ENCODE measurements at places on chromosomes 12 and 14. TPM values are rescaled to one million over a fixed set of nuclear protein-coding genes. Genes with fewer than 3 reads are reported as not detected.

CCDC198 gene
- total RNA-seq: 3.3 TPM

AREL1 gene
- total RNA-seq: 28.5 TPM

ACSS3 gene
- total RNA-seq: 0.07 TPM

DHRS4L2 gene
- total RNA-seq: 33.4 TPM

RNU4-1 gene
- total RNA-seq: not detected

FLRT2 gene
- total RNA-seq: 3.9 TPM

TAS2R30 gene
- not detected for total RNA-seq
